ENCODE measurements at places on chromosomes 4 and X.

GRCh38 chr4:163748449-163748848, 254.0 kb downstream of the TMA16 start:
- no peak for DNase-seq

DNA sequence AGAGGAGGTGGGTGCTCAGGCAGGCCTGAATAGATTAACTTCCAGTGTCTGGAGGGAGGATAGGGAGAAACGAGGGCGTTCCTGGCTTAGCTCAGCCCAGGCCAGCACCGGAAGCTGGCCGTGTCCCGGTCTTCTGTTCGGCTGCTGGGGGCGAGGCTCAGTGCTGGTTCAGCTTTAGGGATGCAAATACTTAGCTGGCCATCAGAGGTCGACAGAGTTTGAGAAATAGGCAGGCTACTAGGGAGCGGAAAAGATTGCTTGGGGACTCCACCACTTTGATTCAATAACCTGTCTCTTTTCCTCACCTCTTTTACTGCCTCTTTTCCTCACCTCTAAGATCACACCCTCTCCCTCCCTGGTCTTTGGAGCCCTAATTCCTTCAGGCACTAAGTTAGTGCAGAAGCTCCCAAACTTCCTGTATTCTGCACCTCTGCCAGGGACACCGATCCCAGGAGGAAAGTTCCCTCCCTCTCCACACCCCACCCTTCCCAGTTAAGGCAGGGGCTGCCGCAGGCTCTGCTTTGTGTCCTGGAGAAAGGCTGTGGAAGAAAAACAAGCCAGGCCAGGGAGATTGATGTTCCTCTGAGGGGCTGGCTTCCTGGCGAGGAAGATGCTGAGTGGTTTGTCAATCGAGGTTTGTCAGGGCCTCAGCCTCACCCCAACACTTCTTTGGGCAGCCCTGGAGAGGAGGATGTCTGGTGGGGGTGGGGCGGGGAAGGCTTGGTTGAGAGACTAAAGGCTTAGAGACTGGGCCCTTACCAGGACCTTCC, 6.0 kb upstream of the EFNB1 start:
- DNase-seq: no peak

DNA sequence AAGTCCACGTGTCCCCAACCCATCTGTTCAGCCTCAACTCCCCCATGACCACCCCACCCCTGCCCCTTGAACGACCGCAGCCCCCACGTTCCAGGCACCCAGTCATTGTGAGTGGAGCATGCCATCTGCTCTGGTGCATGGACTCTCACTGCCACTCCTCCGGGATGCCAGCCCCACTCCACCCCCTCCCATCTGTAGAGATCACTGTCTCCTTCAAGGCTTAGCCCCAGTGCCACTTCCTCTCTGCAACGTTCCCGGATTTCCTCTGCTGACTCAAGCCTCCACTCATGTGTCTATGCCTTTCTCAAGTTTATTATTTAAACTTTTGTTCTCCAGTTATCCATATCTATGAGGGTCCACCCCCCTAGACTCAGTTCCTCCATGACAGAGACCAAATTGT, 54.0 kb downstream of the MAML3 start:
- no peak for DNase-seq

DNA sequence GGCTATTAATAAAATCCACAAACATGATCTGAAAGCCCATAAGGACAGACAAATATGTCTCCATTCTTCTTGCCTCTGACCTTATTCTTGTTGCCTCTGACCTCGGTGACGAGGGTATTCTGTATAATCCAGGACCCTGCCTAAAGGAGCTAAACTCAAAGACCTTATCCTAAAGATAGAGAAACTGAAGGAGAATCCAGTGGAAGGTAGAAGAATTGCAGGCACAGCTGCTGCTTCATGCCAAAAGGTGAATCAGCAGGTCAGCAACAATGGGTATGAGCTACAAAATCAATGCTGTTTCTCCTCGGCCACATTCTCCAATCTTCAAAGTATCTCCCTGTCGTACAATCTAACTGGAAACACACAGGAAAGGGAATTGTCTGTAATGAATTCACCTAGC, 71.4 kb downstream of the INTS6L start:
- no peak for DNase-seq

- no peak for DNase-seq
These were observed 110.9 kb upstream of the ANK2 start for GRCh38 chr4:112938461-112939058.

DNA sequence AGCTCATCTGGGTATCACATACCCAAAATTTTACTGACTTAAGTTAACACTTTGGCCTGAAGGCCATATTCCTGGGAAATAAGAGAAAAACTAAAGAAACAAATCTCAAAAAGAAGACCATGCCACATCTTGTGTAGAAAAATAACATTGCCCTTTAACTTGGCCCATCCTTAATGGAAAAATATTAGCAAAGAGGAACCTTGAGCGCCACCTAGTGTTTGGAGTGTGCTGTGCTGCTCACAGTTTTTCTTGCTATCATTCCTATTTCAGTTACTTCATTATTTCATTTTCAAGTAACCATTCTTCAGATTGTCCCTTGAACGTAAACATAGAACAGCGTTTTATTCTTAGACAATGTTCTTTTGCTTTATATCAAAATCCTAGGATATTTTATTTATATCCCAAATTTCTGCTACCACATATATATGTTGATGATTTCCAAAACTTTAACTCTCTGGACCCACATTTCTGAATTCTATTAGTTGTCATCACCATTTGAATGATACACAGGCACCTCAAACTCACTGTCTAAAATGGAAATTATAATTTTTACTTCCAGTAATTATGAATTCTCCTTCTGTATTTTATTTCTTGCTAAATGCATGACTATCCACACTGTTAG, 999.0 kb upstream of the ADGRL3 start:
- no peak for DNase-seq

DNA sequence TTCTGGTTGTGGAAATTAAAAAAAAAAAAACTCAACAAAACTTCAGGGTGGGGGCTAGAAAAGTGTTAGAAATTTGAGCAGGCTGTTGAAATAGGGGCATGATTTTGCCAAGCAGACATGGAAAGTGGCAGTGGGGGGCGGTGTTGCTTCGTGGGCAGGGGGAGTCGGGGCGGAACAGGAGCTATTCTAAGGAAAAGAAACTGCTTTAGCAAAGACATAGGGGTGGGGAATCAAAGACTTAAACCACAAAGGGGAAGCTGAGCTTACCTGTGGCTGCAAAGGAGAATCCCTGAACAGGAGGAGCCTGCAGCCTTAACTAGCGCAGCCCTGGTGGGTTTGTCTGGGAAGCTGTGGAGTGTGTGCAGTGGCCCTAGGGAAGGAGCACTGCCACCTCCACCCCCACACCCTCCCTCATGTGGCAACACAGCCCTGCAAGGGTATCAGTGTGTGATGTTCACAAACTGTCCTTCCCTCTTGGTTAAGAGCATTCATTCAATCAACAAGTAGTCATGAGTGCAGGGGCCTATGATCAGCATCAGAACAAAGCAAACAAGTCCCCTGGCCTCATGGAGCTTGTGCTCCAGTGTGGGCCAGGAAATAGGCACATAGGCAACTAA, 20.5 kb downstream of the SEL1L3 start:
- DNase-seq: no peak

- DNase-seq: no peak
These were observed 107.3 kb upstream of the PABPC4L start for GRCh38 chr4:134308910-134309309.

DNA sequence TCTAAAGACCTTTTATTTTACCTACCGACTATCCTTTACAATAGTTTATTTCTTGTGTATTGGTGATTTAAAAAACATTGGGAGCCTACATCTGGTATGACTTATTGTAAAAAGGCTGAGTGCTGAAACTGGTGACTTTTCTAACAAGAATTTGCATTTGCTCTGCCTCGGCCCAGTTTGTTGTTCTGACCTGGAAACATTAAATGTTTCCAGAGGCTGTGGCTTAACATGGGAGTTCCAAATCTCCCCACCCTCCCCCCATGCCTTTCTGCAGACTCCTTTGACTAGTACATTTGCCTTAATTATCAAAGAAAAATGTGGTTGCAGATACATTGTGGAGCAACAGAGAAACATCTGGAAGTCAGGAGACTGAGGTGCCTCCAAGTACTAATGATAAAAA, 39.8 kb downstream of the SPCS3 start:
- no peak for DNase-seq

GRCh38 chrX:802846-803245, 172.3 kb downstream of the SHOX start:
- no peak for DNase-seq

DNA sequence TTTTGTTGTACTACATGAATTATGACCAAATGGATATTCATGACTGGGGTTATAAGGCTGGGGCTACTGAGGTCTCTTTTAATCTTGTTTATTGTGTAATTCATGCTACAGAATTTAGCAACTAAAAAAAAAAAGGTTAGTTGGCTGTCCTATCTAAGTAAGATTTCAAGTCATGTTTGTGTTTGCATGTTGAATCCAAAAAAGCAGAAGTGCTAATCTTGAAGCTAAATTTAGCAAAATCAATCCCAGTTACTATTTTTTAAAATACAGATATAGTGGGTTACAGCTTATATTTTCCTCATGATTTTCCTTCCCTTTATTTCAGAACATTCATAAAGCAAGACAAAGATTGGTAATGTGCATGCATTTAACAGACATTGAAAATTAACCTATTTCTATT, 19.4 kb downstream of the MTMR1 start:
- DNase-seq: no peak
